ENCODE measurements at places on chromosomes 3 and 15.
A peak's percentile ranks its signal among the peaks of the same experiment; 100 is the strongest.

DNA sequence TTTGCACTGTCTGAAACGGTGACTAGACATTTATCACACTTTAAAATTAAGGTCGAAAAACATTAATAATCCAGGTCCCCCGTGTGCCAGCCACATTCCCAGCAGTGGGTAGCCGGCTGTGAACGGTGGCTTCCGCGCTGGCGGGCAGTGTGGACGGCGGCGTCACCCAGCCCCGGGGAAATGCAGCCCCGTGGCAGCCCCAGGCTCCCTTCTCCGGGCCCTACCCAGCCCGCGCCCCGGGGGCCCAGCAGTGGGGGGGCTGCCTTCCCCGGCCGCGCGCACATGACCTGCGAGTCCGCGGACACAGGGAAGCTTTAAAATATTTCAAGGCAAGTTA, 25.3 kb downstream of the GABRA5 start:
- no peak for DNase-seq

GRCh38 chr3:139267300-139268246, 76.2 kb upstream of the MRPS22 start:
- DNase-seq: no peak

- DNase-seq: no peak
Measured at GRCh38 chr3:111604119-111604518, 9.0 kb upstream of the ZBED2 start.

DNA sequence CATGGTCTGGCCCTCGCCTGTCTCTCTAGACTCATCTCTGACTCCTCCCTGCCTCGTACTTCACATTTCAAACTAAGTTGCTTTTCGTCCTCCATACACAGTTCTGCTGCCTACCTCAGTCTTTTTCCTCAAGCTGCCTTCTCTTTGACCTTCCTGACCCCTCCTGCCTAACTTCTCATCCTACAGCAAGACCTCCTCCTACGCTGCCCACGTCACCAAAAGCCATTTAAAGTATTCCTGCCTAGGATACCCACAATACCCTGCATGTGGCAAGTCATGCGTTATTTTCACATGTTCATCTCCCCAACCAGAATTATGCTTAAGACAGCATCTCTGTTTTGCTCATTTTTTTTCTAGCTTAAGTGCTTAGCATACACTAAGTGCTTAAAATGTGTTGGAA, 56.7 kb downstream of the LHFPL4 start:
- no peak for DNase-seq

DNA sequence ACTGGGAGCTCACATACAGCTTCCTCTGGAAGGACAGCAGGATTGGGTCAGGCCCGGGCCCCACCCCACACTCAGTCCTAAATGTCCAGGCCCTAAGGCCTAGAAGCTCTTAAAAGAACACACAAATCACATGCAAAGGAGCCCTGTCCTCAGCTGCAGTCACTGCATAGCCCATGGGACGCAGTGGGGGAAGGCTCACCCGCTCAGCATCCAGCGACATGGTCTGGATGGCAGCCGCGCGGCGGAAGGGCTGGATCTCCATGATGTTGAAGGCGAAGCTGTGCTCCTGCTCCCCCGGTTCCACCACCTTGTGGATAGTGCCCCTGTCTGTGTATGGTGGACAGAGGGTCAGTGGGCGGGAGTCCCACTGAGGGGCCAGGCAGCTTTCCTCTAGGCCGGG, 22.1 kb downstream of the SEMA7A start:
- DNase-seq: no peak

GRCh38 chr3:49092938-49093852, 676 bp downstream of the QRICH1 start:
- peak; percentile 56 for DNase-seq

GRCh38 chr3:188137051-188137450, 16.9 kb upstream of the LPP start:
- DNase-seq: peak; percentile 90

DNA sequence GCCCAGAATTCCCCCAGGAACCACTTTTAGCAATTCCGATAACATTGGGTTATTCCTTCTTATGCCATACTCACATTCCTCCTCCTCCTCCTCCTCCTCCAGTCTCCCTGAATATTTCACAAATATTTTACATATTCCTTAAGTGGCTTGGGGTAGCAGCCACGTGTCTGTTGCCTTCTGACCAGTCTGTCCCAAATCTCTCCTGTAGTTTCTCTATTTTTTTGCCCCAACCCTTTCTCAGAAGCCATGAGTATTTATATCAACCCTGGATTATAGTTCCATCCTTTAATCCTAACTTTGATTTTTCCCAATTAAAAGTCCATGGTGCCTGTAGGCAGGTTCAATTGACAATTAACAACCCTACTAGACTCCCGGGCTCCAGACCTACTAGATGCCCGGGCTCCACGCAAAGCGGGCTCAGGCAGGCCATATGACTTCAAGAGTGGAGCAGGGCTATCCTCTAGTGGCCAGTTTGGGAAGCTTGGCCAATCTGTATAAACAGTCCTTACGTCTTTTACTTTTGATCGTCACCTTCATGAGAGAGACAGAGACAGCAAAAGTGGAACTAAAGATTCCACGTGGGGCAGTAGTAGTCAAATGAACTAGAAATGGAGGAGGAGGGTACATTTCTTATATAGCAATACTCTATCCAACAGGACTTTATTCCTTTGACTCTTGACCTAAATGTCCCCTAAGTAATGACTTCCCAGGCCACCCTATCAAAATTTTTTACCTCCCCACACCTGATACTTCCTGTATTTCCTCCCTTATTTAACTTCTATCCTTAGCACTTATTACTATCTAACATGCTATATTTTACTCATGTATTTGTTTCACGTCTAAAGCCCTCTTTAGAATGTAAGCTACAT, 69.7 kb downstream of the USF3 start:
- DNase-seq: peak; percentile 55

- no peak for DNase-seq
Measured at GRCh38 chr3:72006631-72007556, 221.9 kb upstream of the PROK2 start.

GRCh38 chr3:118884748-118885206, 149.9 kb downstream of the IGSF11 start:
- peak; percentile 34 for DNase-seq

GRCh38 chr15:70234256-70234905, 136.7 kb upstream of the TLE3 start:
- DNase-seq: no peak

GRCh38 chr3:116390318-116390717, 55.0 kb downstream of the LSAMP start:
- no peak for DNase-seq

GRCh38 chr3:7779331-7779730, 722.3 kb upstream of the LMCD1 start:
- DNase-seq: no peak

DNA sequence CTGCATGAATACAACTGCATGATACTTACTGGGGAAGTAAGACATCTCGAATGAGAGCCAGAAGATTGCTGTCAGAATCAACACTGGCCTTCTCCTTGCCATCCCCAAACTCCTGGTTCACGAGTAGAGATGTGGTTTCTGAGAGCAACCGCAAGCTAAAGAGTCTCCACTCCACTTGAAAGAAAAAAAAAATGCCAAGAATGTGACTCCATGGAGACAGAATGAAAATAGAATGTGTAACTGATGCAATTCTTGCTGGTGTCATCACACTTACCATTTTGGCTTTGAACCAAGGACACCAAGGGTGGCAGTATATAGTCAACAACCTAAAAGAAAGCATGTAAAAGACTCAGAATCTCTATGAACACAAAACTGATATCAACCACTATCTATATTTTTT, 280.4 kb downstream of the ULK4 start:
- no peak for DNase-seq

- DNase-seq: no peak
Measured at GRCh38 chr3:45955017-45955647, 11.9 kb downstream of the CXCR6 start.

DNA sequence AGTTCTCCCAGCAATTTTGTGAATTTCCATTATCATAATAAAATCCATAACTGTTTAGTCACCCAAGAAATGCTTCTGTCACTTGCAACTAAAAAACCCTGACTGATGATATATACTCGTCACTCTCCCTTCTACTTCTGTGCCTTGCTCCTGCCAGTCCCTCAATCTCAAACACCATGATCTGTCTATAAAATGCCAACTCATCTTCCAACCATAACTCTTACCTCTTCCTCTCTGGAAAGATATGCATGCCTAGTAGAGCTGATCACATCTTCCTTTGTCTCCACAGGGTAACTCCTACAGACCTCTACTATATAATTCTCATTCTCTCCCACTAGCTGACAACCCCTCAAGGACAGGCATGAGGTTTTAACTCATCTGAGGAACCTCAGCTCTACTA, 5.2 kb upstream of the VEPH1 start:
- DNase-seq: no peak

GRCh38 chr3:105938101-105938500, 69.3 kb upstream of the CBLB start:
- no peak for DNase-seq

GRCh38 chr3:23607184-23607847, 198.4 kb upstream of the UBE2E1 start:
- no peak for DNase-seq

- no peak for DNase-seq
Measured at GRCh38 chr3:157376603-157377300, 59.9 kb upstream of the PTX3 start.

- no peak for DNase-seq
Measured at GRCh38 chr3:99470841-99471240, 167.6 kb upstream of the COL8A1 start.

GRCh38 chr3:134751831-134752230, 43.2 kb upstream of the EPHB1 start:
- DNase-seq: no peak

- DNase-seq: no peak
Measured at GRCh38 chr15:63944681-63944955, 101.7 kb downstream of the DAPK2 start.

GRCh38 chr3:76646921-76647562, 392.9 kb upstream of the ROBO2 start:
- no peak for DNase-seq

DNA sequence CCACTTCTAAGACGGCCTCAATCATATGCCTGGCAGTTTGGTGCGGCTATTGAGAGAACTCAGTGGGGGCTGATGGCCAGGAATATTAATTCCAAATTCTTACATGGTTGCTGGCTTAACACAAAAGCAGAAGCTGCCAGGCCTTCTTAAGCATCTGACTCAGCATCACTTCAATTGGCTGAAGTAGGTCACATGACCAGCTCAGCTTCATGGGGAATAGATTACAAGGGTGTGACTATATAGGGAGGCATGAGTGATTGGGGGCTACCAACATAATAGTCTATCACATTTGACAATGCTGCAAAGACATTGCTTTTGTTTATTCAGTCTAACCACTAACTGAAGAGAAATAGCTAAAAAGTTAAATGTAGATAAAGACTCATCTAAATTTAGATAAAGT, 101.6 kb upstream of the ANKRD28 start:
- DNase-seq: no peak

GRCh38 chr3:152199102-152199840, 69.5 kb upstream of the MBNL1 start:
- peak; percentile 56 for DNase-seq

- peak; percentile 25 for DNase-seq
Measured at GRCh38 chr3:15428539-15428938, 1.1 kb downstream of the EAF1 start.

GRCh38 chr3:105960381-105960780, 91.6 kb upstream of the CBLB start:
- DNase-seq: no peak

- DNase-seq: no peak
Measured at GRCh38 chr3:192187485-192188051, 539.8 kb downstream of the FGF12 start.

DNA sequence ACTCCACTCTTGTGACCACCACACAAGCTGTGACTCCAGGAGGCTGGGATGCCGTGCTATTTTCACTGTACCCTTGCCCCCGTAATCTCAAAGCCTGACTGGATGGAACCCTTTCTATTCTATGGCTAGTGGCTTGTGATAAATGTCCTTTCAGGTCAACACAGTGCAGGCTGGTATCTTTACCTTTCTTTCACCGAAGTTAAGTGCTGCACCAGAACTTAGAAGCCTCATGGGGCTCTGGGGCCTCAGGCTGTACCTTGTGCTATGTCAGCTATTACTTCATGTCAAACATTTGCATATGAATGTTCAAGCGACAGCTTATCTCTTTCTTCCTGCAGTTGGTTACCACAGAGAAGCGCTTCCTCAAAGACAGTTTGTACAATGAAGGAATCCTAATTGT, 66.8 kb downstream of the RPL39L start:
- no peak for DNase-seq

DNA sequence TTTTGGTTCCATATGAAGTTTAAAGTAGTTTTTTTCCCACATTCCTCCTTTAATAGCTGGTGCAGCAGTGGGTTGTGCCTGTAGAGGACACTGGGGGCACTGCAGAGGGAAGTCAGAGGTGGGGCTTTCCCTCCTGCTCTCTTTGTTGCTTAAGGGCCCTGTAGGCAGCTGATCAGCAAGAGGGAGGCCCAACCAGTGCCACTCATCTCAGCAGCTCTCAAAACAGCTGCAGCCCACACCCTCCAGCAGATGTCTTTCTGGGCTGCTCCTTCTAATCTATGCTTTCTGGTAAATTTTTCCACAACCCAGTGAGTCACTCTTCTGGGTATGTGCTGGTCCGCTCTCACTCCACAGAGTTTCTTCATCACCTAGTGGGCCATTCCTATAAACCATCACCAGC, 263.8 kb downstream of the FEZF2 start:
- DNase-seq: no peak

GRCh38 chr3:123660900-123661299, 76.0 kb upstream of the HACD2 start:
- no peak for DNase-seq

DNA sequence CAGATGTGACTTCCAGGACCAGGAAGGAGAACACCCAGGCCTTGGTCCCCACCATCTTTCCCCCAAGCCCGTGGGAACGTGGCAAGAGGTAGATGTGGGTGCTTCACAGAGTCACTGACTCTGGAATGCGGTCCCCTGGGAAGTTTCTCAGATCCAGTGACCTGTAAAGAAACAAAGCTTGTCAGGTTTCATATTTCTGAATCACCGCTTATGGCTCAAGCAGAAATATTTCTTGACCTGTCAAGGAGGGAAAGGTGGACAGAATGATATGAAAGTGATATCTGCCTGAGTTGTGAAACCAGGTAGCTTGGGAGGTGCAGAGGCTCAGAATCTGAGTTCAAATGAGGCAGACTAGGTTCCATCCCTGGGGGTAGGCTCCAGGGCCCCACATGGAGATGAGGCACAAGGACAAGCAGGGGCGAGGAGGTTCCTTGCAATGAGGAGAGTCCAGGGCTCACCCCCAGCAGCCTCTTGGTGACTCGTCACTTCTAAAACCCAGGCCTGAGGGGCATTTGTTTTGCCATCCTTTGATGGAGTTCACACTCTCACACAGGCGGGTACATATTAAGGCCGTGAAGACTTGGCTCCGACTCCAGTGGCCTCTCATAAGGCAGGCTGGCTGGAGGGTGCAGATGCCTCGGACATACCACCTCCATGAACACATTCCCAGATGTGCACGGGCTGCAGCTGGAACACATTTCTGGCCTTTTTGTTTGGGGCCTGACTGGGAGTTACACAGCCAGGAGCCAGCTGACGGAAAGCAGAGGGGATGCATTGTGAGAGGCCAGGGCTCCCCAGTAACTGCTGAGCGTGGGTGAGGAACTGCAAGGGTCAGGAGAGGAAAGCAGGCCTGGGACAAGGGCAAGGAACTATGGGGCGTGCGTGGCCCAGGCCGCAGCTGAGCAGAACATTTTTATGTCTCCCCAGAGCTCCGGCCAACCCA, 1.3 kb downstream of the CILP start:
- DNase-seq: no peak

- DNase-seq: no peak
Measured at GRCh38 chr15:83656943-83657528, 3.1 kb downstream of the ADAMTSL3 start.

GRCh38 chr3:71304247-71304646, 279.3 kb downstream of the FOXP1 start:
- no peak for DNase-seq
